CD4-positive, alpha-beta T cell (primary cell): ENCODE measurements at places on chromosomes 6 and 20.
A peak's percentile ranks its signal among the peaks of the same experiment; 100 is the strongest.

DNA sequence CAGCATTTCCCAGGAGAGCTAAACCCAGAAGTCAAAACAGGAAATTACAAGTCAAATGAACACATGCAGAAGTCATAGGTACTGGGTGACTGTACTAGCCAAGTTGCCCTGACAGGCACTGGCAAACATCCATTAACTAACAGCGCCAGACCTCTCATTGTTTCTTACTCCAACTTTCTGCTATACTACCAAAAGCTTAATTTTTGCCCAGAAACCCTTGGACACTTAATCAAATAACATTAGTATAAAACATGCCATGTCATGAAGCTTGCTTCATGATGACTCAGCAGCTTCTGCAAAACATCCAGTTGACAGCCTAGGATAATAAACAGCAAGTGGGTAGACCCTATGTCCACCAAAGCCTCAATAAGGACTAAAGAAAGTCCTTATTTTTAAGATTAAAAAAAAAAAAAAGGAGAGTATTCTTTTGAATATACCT lies 3.5 kb downstream of the NUP153 start:
- no peak for DNase-seq

- peak; percentile 63 for DNase-seq
Observed at GRCh38 chr20:44646023-44646640, 5.4 kb downstream of the ADA start.

- DNase-seq: no peak
Observed at GRCh38 chr20:15916623-15917022, 656.6 kb downstream of the KIF16B start.

GRCh38 chr20:34001378-34001777 lies 7.7 kb downstream of the RALY start:
- DNase-seq: no peak

DNA sequence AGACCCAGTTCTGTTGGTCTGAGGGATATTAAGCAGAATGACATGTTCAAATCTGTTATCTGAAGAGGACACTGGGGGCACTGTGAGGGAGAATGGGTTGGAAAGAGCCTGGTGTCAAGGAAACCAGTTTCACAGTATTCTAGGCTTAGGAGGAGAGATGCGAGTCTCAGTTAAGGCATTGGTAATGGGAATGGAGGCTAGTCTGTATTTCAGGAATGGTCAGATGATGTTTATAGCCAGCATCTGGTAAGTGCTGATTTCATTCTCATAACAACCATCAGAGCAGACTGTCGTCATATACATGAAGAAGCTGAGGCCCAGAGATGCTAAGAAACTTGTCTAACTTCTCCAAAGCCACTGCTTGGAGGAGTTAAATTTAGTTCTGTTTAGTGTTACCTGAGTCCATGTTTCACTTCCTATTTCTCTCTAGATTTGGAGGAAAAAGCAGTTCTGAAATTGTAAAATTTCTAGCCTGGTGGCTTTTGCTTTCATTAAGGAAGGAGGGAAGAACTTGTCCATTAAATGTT lies 242.0 kb downstream of the ARID1B start:
- no peak for DNase-seq

- DNase-seq: no peak
Observed at GRCh38 chr20:34755367-34755766, 51.2 kb downstream of the TP53INP2 start.
